ENCODE measurements at places on chromosomes 4 and X.

DNA sequence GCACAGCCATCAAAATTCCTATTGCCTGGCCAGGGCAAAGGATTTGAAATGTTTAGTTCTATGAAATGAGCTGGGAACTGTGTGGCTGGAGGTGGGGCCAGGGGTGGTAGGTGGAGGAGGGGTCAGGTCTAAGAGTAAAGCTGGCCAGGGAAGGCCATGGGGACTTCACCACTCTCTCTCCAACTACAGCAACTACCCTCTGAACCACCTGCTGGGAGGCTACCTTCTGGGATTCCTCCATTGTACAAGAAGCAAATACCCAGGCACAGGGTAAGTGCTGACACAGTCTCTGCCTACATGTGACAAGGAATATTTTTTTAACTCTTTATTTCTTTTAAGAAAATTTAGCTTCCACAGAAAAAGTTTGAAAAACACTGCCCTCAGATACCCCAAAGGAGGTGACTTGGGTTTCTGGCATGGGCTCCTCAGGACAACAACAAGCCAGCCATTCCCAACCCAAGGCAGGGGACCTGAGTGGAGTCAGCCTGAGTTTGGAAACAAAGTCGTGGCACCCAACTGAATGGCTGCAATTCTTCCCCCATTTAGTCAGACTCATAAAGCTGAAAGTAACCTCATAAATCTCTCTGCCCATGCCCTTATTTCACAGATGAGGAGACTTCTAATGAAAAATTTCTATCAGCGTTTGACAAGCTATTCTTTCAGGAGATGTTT, 593.8 kb upstream of the DIPK2B start:
- no peak for DNase-seq

DNA sequence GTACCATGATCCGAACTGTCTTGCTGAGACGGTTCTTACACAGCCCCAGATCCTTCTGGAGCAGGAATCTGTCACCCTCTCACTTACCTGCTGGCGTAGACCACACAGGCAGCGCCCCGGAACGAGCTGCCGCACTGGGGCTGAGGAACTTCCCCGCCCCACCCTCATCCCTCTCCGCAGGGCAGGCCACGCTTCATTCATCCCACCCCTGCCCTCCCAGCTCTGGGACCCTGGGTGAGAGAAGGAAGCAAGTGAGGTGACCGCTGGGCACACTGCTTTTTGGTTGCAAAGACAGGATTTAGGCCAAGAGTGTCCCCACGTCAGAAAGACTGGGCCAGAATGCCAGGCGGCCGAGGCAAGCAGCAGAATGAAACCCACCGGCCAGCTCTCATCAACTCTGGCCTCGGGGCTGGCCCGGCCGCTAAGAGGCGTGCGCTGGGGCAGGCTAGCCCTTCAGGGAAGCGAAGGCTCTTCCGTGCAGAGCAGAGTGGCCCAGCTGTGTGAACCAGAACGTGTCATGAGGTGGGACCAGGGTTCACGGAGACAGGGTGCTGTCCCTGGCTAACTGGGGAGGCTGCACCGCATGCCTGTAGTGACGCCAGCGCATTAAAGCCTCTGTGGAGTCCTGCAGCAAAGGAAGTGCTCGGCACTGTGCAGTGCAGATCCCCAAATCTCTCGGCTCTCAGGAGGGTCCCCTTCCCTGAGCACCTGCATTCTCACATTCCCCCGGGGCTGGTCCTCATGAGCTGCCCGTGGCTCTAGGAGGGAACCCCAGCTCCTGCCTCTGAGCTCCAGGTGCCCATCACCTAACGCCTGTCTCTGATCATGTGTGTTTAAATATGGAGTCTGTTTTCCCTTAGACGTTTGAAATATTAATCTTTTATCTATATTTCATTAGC, 6.4 kb downstream of the LRPAP1 start:
- no peak for DNase-seq

DNA sequence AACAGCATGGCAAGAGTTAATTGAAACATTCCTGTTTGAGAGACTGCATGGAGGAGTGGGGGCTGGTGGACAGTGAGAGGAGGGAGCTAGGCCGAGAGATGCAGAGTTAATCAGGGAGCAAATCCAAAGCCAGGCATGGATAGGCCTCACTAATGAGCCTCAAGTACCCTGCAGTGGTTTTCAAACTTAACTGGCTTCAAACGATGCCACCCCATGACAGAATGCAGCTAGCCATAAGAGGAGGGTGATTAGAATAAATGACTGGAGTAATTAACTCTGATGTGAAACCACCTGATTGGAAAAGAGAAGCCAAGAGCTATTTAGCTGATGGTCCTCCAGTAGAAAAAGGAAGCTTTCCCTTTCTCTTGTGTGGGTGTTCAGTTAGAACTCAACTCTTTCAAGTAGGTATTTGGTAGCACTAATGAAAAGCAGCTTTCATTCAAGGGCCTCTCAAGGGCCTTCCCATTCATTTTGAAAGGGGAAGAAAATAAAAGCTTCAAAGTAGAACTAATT, 215.4 kb upstream of the MAB21L2 start:
- DNase-seq = no peak

- no peak for DNase-seq
These were observed 152.7 kb downstream of the ANTXR2 start for GRCh38 chr4:79920163-79920853.

GRCh38 chr4:7903791-7904516, 35.7 kb downstream of the AFAP1 start:
- DNase-seq = no peak

DNA sequence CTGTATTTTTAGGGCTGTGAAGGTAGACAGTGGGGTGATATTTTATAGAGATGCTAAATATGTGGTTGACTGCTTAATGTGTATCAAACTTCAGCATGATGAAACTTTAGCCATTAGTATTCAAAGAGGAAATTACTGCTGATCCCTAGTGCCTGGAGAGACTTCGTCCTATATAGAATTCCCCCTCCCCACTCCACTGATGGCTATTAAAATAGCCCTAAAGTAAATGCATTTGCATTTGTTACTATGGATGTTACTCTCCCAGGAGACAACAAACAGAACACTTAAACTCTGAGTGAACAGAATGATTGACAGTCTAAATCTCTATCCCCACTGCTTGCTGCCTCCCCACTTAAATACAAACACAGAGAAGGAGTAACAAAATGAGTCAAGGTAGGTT, 39.1 kb downstream of the ADGRL3 start:
- no peak for DNase-seq

DNA sequence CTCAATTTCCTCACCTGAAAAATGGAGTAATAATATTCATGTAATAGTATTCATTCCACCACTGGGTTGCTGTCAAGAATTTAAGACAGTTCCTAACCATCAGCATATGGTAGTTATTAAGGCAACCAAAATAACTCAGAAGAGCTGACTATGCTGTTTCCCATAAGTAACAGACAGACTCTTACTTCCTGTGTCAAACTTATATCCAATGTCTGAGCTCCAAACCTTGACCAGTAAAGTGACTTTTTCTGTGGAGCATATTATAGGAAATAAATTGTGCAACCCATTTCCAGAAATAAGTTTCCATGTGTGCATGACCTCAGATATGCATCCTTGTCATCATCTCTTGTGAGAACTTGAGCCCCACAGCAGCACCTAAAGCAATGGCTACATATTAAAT, 78.8 kb downstream of the HADH start:
- DNase-seq = no peak

GRCh38 chr4:66691101-66691500, 854.2 kb downstream of the CENPC start:
- no peak for DNase-seq

- DNase-seq = no peak
These were observed 94.0 kb upstream of the TBL1X start for GRCh38 chrX:9370893-9371292.

DNA sequence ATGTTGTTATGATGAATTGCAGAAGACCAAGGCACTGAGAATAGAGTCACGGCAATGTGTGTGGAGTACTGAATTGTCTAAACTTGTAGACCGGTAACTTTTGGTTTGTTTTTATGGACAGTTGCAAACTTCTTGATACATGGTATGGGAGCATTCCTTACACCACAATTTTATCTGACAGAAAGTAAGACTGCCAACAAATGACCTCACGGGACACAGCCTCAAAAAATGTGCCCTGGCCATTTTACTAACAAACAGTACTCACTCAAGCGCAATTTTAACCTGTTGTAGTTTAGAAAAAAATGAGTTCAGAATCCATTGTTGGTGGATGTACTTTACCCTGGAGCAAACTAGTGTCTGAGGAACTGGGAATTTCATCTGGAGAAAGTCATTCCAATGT, 321.2 kb downstream of the CAMK2D start:
- no peak for DNase-seq

DNA sequence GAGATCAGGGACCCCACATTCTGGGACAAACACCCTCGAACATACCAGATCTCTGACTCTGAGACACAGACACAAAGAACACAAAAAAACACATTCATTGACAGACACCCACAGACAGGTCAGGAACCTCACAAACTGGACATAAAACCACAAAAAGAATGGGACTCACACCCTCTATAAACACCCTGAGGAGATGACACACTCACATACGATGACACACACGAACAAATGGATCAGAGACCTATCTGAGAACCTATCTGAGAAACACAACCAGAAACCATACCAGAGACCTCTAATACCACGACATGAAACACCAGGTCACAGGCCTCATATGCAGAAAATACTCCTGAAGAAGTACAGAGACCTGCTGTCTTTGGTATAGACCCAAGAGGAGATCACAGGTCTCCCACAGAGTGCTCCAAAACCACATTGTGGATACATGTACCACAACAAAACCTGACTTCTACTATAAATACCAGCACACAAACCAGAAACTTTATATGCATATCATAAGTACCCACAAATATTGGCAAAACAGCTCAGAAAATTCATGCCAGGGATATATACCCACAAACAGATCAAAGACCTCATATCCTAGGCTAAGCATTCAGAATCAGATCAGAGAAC, 19.5 kb downstream of the SUV39H1 start:
- DNase-seq = no peak

DNA sequence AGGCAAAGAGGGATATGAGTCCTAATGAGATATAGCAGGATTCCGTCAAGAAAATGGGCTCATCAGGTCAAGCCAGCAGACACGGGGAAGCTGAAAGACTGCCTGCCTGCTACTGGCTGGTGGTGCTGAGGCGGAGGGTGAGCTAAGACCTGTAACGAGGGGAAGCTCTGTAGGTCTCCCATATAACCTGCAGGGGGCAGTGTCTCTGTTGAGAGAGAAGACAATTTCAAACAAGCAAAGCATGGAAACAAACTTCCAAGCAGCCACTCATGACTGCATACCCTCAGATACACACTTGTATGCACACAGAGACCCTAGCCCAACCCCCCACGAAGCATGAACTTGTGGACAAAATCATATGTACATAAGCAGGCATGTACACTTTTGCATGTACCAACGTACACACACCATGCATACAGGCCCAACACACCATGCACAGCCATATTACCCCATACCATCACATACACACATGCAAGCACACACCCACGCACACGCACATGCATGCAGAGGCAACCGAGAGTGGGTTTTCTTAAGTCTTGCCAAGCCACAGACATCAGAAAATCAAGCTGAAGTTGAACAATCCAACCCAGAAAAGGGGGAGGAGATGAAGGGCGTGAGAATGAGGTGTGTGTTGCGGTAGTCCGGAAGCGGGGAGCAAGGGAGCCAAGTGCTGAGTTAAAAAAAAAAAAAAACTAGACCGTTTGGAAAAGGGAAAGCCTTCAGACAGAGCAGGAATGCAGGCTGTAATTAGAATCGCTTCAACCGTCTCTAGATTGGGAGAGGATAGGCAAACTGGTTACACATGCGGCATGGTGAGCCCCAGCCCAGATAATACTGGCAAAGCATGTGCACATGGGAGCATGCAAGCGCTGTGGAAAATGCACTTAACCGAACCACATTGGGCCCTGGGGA, 71.0 kb downstream of the PJA1 start:
- no peak for DNase-seq

DNA sequence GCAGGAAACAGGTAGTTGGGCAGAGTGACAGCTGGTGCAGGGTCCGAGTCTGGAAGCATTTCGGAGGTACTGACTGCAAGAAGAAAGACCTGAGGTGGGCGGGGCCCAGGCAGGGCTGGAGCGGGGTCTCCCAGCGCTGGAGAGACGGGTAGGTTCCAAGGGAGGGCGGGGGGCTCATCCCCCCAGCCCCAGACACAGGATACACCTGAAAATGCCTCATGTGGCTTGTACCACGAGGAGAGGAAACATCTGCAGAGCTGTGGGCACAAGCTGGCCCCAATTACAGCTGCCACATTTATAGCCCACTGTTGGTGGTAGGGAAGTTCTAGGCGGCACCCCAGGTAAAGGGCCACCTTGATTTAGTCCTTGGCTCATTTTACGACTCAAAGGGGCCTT, 38.0 kb downstream of the ELF4 start:
- no peak for DNase-seq

DNA sequence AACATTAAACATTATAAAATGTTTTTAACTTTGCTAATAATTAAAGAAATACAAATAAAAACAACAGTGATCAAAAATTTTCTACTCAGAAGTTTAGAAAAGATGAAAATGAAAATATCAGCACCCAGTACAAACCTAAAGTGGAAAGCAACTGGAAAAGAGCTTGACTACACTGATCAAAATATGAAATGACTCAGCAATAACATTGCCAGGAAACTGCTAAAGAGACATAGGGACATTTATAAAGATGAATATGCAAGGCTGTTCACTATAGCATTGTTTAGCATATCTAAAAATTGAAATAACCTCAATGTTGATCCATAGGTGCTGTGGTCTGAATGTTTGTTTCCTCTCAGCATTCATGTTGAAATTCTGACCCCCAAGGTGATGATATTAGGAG, 88.5 kb upstream of the NOCT start:
- DNase-seq = no peak

- DNase-seq = no peak
These were observed 27.5 kb downstream of the OR13H1 start for GRCh38 chrX:131571348-131571747.

DNA sequence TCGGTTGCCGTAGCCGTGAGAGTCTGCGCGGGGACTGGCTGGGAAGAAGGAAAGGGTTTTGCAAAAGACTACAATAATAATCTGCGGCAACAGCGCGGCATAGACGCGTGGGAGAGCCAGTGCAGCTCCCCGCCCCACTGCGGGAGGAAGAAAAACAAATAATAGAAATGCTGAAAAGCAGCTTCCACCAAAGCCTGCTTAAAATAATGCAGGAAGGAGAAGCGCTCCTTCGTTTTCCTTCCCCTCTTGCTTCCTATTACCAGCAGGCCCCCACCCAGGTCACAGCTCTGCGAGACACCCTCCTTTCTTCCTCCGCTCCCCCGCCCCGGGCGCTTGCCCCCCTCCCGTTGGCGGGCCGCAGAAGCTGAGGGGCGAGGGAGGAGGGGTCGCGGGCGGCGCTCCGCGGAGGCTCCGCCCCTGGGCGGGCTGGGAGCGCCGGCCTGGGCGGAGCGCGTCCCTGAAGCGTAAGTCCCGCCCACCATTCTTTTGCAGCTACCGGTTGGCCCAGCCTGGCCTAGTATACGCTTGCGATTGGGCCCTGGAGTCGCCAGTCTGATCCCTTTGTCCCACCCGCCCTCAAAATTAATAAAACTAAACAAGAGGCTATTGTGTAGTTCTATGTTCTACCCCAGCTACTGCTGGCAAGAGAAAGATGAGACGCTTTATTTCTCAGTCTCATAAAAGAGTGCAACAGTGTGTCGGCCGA, 636 bp upstream of the AMOT start:
- DNase-seq = peak; percentile 49

GRCh38 chr4:83083925-83084475, 30.5 kb downstream of the PLAC8 start:
- no peak for DNase-seq

- DNase-seq = no peak
These were observed 1.4 kb downstream of the JADE3 start for GRCh38 chrX:46913667-46914066.

Measured in activated T-helper 9 cell treated with anti-CD3 and anti-CD28 coated beads, Interleukin-2, amount 50 U/mL, for 16 hours (primary cell).